ENCODE measurements at places on chromosomes 2 and 18.

DNA sequence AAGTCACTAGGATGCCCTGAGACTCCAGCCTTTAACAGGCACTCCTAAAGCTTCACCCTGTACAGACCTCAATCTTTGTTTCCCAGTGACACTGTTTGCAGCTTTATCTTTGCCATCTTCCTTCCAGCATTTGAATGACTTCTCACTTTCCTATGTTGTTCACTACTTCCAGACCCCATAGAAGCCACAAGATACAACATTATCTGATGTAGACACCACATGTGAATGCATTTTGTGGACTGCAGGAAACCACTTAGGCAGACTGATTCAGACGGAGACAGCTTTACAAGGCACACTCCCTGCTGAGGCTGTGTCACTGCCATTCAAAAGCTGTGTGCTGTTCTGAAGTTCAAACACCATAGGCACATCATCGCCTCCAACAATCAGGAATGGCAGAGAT is 67.3 kb upstream of the SPATS2L start:
- DNase-seq = peak; percentile 24

DNA sequence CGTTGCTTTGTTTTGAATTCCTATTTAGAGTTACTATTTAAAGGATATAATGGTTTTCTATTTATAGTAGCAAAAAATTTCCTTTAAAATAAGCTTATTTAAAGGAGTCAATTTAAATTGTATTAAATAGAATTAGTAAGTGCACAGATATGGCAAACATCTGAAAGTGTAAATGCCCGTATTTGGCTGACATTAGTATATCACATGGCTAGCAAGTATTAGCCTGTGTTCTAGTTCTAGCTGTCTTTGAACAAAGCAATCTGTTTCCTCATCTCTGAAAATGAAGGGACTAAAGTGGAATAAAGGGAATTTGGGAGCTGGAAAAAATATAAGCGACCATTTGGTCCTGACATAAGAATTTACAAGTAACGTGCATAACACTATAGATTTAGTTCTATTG is 32.2 kb downstream of the PELI1 start:
- DNase-seq = no peak

- DNase-seq = peak; percentile 67
These were observed 66.3 kb upstream of the TCF7L1 start for GRCh38 chr2:85066874-85067351.

DNA sequence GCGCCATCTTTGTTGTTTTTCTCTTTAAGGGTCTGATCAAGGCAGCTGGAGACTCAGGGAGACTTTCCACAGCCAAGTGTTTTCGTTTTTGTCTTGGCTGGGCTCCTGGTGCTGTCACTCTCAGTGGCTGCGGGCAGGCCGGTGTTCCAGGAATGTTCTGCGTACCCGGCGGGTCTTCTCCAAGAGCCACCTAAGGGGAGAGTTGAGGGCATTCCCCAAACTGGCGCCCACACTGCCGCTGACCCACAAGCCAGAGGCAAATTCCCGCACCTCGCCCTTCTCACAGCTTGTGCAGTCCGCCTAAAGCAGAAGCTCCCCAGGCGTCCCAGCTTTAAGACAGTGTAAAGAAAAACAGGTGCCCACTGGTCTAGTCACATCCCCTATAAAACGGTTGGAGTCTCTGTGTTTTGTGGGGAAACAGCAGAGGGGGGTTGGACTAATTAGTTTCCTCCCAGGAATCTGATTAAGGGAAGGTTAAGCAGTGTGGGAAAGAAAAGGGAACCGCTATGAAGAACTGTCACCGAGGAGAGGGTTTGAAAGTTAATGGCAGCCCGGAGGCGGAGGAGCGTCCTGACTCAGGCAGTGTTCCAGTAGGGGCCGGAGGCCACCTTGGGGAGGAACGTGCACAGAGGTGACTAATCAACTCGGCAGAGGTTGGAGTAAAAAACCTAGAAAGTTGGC is 224.5 kb downstream of the SLC4A3 start:
- DNase-seq = peak; percentile 43

DNA sequence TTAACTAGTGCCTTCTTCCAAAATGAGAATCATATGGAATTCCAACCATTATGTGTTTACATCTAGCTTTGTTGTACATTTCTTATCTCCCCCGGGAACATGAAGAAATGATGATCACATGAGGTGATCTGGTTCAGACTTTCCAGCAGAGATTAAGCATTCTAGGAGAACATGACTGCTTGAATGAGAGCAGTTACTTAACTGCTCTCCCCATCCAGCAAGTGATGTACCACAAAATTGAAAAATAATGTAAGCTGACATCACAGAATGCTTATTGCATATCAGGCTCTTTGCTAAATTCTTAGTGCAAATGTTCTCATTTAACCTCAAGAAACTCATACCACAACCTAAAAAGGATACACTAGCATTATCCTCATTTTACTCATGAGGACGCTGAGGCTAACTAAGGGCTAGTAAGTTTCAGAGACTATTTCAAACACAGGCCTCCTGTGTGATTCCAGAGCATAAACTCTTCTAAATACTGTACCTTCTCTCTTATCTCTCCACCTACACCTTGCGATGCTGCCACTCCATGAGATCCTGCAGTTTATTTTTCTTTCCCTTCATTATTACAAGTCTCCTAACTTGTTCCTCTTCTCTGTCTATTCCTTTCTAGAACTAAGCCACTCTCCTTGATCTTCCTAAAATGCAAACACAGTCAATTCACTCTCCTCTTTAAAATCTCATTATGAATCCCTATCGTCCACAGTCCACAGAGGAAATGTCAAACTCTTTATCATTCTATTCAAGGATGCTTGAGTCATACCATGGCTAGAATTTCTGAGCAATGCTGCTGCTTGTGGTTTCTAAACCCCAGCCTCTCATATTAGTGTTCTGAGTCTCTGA is 1224.8 kb upstream of the ZEB2 start:
- DNase-seq = peak; percentile 53

DNA sequence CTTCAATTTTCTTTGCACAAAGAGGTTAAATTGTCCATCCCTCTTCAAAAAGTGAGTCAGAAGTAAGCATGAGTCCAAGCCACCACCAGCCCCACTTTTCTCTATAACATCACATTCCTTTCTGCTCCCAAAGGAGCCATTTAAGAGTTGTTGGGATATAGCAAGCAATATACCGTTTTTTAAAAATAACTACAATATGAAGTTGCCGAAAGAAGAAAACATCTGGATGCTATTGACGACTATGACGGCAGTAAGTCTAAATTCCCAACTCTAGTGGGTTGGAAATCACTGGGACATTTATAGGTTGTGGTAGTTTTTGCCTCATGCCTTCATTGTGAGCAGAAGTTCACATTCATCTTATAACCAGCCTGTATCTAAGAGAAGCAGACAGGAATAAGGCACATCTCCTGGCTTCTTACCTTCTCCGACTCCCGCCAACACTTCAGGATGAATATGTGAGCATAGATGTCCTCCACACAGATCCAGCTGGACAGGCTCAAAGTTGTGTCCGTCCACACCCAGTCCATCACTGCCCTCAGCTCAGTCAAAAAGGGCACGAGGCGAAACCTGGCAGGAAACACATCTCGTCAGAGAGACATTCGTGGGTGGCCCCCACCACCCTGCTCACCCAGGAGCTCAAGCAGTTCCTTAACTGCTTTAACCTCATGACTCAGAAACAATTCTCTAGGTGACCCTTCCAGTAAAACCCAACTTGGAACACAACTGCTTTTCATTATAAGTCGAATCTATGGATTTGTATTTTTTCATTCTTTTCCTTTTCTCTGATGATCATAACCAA is 163.6 kb downstream of the NAPG start:
- no peak for DNase-seq

DNA sequence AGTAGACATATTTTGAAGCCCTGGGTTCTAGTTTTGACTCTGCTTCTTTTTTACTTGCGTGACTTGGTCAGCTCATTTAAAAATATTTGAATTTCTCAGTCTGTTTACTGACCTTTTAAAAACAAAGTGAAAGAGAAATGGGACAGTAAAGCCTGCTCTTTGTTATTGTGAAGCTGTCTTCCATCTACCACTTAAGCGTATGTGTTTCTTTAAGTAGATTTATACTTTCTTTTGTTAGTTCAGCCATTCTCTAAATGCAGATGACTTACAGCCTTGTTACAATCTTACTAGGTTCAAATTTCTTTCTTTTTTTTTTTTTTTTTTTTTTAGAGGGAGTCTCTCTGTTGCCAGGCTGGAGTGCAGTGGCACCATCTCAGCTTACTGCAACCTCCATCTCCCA is 79.5 kb downstream of the UBR3 start:
- DNase-seq = no peak

DNA sequence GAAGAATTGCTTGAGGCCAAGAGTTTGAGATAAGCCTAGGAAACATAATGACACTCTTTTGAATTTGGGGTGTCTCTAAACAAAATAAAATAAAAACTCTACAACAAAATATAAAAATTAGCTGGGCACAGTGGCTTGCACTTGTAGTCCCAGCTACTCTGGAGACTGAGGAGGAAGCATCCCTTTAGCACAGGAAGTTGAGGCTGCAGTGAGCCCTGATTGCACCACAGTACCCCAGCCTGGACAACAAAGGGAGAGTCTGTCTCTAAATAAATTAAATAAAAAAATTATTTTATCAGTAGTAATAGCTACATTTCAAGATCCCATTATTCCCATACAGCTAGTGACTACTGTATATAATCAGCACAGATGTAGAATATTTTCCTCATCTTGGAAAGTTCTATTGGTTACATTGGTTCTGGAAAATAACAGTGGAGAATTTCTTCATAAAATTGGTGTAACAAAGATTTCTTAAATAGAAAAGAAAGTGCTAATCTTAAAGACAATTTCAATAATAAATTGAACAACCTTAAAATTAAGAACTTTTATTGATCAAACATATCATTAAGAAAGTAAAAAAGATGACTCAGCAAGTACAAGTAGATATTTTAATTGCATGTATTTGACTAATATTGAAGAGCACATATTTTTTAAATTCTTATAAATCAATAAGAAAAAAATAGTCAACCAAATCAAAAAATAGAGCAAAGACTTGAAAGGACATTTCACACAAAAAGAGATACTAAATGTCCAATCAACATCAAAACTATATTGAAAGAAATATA is 90.4 kb upstream of the KYNU start:
- no peak for DNase-seq

DNA sequence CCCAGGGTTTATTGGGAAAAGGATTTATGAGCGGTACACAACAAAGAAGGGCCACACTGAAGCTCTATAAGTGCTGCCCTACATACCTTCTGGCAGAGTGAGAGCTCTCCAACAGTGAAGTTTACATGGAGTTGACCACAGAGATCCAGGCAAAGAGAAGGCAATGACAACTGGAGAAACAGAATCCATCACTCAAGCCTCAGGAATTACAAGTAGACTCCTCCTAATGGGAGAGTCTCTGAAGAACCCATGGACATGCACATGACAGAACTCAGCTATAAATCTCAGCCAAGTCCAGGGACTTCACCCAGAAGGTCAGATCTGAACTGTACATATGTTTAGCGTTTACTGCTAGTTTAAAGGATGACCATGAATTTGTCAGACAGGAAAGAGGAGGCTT is 164.7 kb downstream of the DNAH7 start:
- peak; percentile 5 for DNase-seq

DNA sequence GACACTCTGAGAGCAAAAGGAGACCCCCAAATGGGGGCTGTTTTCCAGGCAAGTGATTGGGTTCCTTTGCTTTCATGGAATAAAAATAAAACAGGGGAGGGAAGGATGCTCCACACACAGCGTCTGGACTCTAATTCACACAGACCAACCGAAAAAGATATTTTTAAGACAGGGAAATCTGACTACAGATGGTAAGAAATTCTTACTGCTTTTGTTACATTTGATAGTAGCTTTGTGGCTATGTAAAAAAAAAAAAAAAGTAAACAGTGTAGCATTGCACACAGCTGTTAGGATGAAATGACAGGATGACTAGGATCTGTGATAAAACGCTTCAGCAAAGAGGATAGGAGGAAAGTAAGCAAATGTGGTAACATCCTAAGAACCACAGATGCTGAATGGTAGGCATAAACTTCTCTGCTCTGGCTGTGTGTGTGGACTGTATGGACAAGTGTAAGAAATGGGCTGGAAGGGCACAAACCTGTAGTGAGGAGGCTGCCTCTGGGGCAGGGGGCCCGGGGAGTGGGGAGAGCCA is 207.6 kb downstream of the ANAPC1 start:
- DNase-seq = peak; percentile 52

- no peak for DNase-seq
These were observed 36.7 kb upstream of the TTC39C start for GRCh38 chr18:23977719-23978483.

DNA sequence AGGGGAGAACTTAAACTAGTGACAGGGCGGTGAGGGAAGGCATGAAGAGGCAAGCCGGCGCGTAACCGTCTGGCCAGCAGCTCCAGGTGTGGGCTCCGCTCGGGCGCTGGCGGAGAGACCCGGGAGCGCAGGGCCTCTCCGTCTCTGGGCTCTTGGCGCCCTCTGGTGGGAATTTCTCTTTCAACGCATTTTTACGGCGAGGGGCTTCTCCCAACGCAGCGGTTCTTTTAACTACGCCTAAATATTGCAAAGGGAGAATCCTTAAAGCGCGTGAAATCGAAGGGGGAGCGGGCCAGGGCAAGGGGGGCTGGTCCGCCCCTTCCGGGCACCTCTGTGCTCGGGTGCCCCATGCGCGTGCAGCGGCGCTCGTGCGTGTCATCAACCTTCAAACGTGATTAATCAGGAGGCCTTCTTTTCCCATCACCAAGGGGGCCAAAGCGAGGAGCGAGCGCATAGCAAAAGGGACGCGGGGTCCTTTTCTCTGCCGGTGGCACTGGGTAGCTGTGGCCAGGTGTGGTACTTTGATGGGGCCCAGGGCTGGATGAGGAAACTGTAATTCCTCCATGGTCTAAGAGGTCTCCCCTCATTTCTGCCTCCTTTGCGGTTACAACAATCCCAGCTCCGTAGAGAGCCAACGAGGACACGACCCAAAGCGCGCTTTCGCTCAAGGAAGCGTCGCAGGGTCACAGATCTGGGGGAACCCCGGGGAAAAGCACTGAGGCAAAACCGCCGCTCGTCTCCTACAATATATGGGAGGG is 762 bp upstream of the GAD1 start:
- peak; percentile 46 for DNase-seq

- DNase-seq = peak; percentile 45
These were observed 123.8 kb downstream of the AFF3 start for GRCh38 chr2:100018341-100019193.

GRCh38 chr2:68483011-68483410 is 15.6 kb downstream of the APLF start:
- DNase-seq = no peak

- DNase-seq = no peak
These were observed 396.7 kb upstream of the DCC start for GRCh38 chr18:51943281-51943680.

DNA sequence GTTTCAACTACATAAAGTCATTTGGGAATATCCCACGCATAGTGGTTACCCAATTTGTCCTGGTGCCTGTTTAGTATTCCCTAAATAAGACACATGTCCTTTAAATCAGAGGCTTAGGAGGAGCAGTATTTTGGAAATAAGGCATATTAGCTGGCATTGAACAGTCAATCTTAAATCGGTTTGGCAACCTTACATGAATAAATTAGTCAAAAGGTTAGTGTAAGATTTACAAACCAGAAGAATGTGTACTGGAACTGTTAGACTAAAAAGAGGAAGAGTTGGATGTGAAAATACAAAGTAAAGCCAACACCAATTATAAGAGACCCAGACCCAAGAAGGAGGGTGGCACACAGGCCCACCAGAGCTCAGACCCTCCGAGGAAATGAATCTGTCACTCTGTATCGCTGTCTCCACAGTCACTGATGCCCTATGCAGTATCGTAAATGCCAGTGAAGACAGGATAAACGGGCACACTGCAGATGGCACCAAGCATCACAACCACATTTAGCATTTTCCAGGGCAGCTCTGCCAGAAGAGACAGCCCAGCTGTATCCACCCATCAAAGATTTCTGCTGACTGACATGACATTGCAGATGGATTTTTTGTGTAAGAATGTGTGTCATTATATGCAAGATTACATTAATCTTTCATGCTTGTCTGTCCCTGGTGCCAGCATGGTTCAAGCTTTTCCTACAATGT is 90.4 kb downstream of the CERKL start:
- no peak for DNase-seq

Measured in H4 (cell line).